ENCODE measurements at places on chromosomes 16 and 17.
A peak's percentile ranks its signal among the peaks of the same experiment; 100 is the strongest.

DNA sequence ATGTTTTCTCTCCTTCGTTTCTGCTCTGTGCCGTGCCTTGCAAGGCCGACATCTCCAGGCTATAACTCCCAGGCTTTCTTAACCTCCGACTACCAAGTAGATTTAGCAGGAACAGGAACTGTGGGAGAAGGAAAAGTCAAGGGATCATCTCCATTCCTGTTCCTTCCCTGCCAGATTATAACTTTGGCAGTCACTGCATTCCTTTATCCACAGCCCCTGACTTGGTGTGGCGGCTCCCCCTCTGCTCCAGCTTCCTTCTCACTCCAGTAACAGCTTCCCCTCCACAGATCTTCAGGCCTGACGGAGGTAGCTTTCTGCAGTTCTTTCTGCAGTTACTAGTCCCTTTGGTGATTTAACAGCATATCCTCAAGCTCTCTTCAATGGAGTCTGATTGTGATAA, 234.6 kb upstream of the MON1B start:
- no peak for DNase-seq

DNA sequence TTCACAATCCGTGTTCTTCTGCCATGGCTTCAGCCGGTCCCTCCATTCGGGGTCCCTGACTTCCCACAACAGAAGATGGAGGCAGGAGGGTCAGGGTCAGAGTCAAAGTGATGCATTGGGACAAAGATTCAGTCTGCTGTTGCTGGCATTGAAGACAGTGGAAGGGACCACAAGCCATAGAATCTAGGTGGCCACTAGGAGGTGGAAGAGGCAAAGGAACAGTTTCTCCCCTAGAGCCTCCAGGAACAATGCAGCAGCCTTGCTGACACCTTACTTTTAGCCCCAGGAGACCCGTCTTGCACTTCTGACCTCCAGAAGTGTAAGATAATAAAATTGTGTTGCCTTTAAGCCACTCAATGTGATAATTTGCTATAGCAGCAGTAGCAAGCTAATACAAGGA, 55.9 kb downstream of the MFSD11 start:
- DNase-seq = peak; percentile 87

DNA sequence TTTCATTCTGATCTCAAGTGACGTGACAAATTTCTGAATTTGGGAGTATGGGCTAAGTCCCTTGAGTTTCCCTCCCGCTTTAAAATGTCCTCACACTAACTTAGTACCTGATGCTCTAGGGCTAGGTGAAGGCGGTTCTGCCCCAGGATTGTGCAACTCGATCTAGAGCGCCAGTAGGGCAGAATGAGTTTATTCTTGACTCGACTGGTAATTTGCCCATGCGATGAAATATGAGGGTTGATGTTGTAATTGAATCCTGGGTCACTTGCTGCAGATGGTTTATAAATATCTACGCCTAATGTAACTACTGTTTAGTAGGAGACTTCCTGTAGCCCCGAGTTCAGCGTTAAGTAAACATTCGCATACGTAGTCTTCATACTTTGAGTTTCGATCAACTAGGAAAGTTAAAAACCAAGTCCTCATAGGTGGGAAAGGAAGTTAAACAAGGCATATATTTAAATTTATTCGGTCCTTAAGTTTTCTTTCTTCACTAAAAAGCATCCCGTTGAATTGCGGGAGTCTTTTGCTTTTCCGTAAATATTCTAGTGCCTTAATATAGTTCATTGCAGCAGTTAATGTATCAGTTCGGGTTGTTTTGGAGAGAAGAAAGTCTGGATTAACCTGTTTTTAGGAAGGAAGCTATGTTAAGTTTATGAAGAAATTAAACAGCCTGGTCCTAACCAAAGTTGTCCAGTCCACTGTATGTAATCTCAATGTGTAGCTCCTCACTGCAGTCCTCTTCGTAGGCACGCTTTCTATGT, 1.6 kb downstream of the CTCF start:
- peak; percentile 17 for DNase-seq

DNA sequence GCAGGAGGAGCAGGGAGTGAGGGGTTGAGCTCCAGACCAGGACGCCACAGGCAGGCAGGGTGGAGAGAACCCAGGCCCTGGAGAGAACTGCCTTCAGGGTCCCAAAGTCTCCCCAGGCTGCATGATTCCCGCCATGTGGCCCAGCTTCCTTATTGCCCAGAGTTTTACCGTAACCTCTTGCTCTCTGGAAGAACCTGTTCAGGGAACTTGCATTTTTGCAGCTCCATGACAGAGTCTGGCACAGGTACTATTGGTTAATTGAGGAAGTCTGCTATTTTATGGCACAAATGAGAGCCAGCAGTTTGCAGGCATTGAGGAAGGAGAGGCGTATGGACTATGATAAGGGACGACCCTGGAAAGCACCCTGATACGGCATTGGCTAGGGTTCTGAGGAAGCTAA, 11.6 kb upstream of the NOS2 start:
- no peak for DNase-seq

GRCh38 chr16:56145369-56145768, 45.9 kb upstream of the GNAO1 start:
- no peak for DNase-seq

GRCh38 chr17:28961391-28961790, 10.1 kb upstream of the PHF12 start:
- DNase-seq = no peak

- DNase-seq = no peak
Observed at GRCh38 chr17:38719943-38720641, 10.0 kb upstream of the CISD3 start.

DNA sequence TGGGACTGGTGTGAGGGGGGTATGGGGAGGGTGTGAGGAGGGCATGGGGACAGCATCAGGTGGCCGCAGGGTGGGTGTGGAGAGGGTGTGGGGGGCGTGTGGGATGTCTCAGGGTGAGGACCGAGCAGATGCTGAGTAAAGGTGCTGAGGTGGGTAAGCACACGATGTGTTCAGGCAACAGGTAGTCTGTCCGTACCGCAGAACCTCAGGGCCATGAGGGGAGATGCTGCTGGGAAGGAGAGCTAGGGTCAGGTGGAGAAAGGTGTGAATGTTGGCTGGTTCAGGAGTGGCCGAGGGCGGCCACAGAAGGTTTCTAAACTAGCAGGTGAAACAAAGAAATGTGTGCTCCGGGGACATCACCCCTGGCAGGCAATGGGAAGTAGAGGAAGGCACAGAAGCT, 80.0 kb upstream of the CDH5 start:
- no peak for DNase-seq

DNA sequence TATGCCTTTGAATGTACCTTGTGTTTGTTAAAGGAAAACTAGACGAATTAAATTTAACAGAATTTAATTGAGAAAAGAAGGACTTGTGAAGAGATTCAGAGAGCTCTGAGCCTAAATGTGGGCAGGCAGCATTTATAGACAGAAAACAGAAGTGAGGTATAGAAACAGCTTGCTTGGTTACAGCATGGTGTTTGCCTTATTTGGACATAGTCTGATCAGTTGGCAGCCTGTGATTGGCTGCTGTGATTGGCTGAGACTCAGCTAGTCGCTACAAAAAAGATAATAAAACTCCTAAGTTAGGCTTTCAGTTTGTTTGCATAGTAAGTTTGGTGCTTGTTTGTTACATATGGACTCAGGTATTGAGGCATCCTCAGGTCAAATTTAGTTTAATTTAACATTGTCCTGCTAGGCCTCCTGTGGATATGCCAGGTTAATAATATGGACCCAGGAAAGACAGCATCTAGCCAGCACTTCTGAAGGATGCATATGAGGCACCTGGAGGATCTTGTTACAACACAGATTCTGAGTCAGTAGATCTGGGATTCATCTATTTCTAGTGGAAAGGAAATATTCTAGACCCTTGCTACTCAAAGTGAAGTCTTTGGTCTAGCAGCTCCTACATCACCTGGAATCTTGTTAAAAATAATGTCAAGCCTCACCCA, 43.4 kb downstream of the SLFN5 start:
- DNase-seq = no peak

DNA sequence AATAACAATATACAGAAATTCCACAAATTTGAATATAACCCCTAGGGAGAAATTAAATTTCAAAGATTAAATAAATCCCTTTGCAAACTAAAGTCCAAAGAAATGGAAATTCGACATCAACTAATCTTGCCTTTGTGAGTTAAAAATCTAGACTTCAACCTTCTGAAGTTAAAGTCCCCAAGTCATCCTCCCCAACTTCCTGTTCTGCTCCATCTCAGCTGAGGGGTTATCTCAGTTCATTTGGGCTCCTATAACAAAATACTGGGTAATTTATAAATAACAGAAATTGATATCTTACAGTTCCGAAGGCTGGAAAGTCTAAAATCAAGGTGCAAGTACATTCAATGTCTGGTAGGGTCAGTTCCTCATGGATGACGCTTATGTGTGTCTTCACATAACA, 22.8 kb upstream of the KDM6B start:
- DNase-seq = no peak

GRCh38 chr17:8159459-8160223, 3.1 kb downstream of the VAMP2 start:
- no peak for DNase-seq

- DNase-seq = no peak
Observed at GRCh38 chr17:78610951-78611511, 33.8 kb upstream of the DNAH17 start.

- no peak for DNase-seq
Observed at GRCh38 chr17:80880648-80880985, 111.0 kb upstream of the CHMP6 start.

DNA sequence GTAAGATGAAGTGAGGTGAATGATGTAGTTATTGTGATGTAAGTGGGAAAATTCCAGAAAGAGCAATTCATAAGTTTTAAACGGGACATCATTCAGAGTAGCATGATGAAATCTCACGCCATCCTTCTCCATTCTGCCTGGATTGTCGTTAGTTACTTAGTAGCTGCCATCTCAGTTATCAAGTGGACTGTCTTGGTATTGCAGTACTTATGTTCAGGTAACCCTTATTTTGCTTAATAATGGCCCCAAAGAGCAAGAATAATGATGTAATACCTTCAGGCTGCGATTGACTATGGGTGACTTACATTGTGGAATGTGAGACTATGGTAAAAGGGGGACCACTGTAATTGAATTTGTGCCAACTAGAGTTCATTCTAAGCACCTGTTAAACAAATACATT, 234.1 kb upstream of the TOM1L1 start:
- no peak for DNase-seq

DNA sequence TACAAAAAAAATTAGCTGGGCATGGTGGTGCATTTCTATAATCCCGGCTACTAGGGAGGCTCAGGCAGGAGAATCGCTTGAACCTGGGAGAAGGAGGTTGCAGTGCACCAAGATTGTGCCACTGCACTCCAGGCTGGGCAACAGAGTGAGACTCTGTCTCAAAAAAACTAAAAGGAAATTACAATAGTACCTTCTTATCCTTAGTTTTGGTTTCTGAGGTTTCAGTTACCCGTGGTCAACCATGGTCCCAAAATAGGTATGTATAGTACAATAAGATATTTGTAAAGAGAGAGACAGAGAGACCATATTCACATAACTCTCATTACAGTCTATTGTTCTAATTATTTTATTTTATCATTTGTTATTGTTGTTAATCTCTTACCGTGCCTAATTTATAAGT, 24.3 kb upstream of the MYH10 start:
- no peak for DNase-seq

GRCh38 chr17:70767102-70767701, 597.9 kb downstream of the KCNJ2 start:
- DNase-seq = peak; percentile 68

- DNase-seq = no peak
Observed at GRCh38 chr17:31806921-31807320, 52.1 kb downstream of the COPRS start.

DNA sequence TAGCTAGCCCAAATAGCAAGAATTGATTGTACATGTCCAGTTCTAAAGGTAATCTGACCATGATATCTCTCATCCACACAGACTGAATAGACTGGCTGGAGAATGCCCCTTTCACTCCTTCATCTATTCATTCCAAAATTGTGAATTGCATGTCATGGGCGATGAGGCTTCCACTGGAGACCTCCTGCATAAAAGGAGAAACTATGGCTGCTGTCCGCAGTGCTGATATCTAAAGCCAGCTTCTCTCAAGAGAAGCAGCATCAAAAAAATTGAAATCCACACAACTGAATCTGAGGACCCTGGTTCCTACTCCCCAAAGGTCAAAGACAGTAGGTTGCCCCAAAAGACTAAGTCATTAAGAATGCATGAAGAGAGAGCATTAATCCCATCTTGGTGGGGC, 7.9 kb upstream of the SCNN1G start:
- DNase-seq = no peak

GRCh38 chr17:67585077-67585602, 132.6 kb upstream of the NOL11 start:
- no peak for DNase-seq

DNA sequence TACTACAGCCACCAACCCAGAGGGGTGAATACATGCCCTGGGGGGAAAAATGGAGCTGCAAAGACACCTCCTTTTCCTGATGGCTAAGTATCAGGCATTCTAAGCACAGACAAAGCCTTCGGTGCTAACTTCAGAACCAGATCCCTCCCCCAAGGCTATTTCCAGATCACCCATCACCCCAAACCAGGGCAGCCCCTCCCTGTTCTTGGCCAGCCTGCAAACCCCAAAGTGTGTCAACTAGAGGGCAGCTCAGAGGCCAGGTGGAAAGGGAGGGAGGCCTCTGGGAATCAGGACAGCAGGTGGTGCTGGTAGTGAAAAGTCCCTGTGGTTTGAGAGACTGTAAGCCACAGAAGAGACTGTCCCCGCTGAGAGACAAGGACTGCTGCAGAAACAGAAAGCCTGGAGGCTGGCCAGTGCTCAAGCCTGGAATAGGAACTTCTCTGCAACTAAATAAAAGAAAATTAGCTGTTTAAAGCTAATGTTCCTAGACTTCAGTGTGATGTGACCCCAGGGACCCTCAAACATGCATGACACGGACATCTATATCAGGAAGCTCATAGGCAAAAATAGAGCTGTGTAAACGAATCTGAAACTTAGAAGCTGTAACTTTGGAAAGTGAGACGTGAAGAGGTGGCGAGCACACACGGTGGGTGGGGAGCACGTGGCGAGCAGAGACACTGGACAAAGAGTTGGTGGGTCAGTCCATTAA, 9.1 kb downstream of the TUBG1 start:
- no peak for DNase-seq

GRCh38 chr17:81552244-81553017, at the start of gene FAAP100:
Gene FAAP100 (minus strand): TSS chr17:81552353. CDS start chr17:81552330, 23 bp downstream.
- peak; percentile 91 for DNase-seq

- DNase-seq = no peak
Observed at GRCh38 chr16:31332544-31332943, 22.4 kb upstream of the ITGAX start.

DNA sequence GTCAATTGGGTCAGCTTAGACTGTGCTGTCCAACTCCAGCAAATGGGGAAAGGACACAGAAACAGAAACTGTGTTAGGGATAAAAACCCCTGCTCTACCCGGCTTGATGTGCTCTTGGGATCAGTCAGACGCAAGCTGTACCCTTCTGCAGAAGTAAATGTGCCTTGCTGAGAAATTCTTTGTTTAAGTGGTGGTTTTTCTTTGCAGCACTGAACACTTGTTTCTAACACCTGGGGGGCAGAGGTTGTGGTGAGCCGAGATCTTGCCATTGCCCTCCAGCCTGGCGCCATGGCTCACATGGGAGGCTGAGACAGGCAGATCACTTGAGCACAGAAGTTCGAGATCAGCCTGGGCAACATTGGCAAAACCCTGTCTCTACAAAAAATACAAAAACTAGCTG, 18.5 kb upstream of the ARL4D start:
- no peak for DNase-seq
